ENCODE measurements at places on chromosomes 16 and 17.

- no peak for DNase-seq
These were observed 9.9 kb downstream of the ANKRD40 start for GRCh38 chr17:50697663-50698272.

GRCh38 chr16:23320693-23321092, 18.6 kb downstream of the SCNN1B start:
- no peak for DNase-seq

GRCh38 chr17:63774141-63774968, at the start of gene DDX42:
Gene DDX42 (plus strand): TSS chr17:63774170. CDS start chr17:63787050, 12,880 bp downstream.
- peak; percentile 63 for DNase-seq

GRCh38 chr16:12265108-12265507, 288.6 kb downstream of the SNX29 start:
- DNase-seq = no peak

- peak; percentile 77 for DNase-seq
These were observed 15.7 kb downstream of the ADAM11 start for GRCh38 chr17:44774271-44775135.

DNA sequence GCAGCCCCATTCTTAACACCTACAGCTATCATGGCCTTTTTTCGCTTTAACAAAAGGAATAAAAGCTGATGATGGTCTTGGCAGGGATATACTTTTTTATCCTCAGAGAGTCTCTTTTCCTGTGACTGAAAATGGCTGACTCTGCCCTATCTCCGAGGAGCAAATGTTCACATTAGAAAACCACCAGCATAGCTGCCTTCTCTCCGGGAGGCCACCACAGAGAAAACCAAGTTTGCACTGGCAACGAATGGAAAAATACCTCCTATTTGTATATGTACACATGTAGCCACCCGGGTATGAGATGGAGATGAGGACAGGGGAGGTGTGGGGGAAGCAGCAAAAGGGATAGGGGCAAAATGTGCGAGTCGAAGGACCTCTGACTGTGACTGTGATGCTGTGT, 88.2 kb downstream of the STX8 start:
- DNase-seq = no peak

DNA sequence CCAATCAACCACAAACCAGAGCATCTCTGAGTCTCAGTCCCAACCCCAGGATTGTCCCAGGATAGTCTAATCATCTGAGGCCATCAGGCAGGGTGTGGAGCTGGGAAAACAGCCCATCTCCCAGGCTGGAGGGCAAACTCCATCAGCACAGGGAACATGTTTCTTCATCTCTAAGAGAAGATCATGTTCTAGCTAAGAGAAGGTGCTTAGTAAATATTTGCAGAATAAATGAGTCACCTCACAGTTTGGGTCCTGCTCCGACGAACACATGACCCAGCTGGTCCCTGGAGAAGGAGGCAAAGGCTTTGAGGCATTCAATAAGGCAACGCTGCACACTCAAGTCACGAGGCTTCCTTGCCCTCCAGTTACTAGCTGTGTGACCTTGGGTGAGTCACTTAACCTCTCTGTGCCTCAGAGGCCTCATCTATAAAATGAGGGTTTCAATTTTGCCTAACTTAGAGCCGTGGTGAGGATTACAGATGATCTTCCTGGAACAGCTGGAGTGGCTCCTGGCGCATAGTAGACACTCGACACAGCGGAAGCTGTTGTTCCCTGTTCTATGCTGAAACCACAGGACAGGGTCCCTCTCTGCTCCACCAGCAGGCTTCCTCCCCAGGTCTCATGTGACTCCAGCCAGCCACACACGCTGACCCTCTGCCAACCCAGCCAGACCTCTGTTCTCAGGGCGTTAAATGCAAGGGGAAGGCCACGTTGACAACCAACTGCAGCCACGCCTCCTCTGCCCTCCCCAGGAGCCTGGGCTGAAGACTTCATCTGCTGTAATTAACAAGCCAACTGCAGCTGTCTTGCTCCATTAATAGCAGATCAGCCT, 10.3 kb upstream of the RPL38 start:
- DNase-seq = peak; percentile 58

DNA sequence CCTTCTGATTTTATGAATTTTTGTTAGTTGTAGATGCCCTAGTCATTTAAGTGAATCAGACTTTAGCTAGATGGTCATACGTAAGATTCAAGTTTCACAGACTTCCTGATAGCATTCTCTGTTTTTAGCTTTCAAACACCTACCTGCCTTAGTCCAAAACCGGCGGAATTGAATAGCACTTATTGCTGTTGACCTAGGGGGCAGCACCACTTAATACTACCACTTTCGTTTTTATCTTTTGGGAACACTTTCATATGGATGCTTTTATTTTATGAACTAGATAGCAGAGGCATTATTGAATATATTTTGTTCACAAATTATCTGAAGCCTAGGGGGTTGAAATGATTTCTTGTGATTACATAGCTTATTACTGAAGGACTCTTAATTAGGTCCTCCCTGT, 31.5 kb downstream of the TADA2A start:
- DNase-seq = no peak

DNA sequence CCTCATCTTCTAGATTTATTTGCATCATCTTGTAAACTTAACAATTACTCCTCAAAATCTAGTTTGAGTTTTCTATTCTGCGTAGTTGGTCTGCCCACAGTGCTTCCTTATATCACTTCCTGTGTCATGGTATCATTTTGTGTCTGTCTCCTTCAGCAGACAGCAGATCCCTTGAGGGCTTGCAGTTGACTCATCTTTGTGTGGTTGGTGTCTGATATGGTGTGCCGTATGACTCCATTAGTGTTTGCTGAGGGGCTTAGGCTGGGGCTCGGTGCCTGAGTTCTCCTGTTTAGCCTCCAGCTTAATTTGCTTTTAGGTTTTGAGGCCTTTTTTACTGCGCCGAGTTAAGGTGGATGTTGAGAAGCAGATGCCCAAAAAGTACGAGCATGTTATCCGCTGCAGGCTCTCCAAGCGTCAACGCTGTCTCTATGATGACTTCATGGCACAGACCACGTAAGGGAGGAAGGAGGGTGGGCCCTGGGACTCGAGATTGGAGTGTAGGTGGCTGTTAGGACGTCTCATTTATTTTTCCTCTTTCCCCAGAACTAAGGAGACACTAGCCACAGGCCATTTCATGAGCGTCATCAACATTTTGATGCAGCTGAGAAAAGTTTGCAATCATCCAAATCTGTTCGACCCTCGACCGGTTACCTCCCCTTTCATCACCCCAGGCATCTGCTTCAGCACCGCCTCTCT, 16.9 kb downstream of the SRCAP start:
- no peak for DNase-seq

DNA sequence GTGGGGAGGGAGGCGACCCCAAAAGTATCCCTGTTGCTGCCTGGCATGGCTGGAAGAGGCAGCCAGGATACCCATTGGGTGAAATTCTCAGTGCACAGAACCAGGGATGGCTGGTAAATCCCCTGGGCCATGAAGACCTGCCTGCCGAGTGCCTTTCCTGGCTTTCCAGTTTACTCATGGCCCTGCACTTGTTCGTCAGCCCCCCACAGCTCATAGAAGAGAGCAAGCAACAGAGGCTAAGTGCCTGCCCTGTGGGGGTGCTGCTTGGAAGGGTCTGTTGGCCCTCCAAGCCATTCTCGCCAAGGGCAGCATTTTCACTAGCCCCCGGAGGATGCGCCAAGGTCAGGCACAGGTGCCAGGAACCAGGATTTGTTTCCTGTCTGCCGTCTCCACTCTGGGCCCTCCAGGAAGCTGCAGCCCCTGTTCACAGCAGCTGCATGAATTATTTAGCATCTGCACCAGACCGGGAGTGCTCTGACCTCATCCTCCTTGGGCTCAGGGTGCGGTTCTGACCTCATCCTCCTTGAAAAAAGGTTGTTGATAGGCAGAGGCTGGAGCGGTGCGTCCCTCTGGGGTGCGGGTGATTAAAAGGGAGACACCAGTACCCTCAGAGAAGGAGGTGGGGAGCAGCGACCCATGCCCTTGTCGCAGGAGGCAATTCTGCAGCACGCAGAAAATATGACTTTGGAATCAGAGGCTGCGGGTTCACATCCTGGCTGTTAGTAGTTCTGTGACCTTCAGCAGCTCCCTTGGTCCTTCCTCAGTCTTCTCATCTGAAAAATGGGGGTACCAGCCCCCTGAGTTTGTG, 14.2 kb upstream of the CD300A start:
- DNase-seq = peak; percentile 86

- no peak for DNase-seq
These were observed 1965.9 kb downstream of the TP53TG3F start for GRCh38 chr16:35425270-35425669.

DNA sequence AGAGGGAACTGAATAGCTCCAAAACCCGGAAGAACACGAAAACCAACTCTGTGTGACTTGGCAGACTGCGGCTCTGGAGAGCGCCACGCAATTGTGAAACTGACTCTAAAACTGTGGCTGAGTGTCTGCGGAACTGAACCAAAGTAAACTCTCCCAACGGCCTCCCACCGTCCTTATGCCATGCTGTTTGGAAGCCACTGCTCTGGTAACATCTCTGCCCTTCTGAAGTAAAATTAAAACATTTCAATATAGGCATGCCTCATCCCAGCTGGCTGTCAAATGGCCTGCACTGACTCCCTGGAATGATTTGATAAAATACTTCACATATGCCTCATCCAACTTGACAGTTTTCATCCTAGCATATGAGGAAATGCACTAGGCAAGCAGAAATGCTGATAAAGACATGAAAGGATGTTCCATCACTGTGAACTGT, 70.2 kb downstream of the PARN start:
- DNase-seq = peak; percentile 63

DNA sequence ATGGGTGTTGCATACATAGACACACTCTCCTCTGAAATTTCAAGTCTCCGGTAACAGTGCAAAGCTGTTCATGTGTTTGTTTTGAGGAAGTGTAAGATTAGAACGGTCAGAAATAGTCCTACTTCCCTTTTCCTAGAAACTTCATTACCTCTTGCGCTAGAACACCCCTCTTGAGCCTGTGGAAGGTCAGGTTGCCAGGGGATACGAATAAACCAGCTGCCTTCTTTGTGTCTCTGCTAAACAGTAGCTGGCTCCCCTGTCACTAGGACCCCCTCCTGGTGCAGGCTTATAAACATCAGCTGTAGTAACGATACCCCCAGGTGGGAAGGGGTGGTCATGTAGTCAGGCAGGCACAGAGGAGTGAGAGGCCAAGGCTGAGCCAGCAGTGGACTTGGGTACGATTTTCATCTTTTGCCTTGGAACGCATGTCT, 113.4 kb upstream of the RCVRN start:
- DNase-seq = no peak

GRCh38 chr17:30104575-30105339, 11.9 kb upstream of the NSRP1 start:
- DNase-seq = peak; percentile 91

- DNase-seq = no peak
These were observed 61.2 kb upstream of the RPH3AL start for GRCh38 chr17:413706-414380.

DNA sequence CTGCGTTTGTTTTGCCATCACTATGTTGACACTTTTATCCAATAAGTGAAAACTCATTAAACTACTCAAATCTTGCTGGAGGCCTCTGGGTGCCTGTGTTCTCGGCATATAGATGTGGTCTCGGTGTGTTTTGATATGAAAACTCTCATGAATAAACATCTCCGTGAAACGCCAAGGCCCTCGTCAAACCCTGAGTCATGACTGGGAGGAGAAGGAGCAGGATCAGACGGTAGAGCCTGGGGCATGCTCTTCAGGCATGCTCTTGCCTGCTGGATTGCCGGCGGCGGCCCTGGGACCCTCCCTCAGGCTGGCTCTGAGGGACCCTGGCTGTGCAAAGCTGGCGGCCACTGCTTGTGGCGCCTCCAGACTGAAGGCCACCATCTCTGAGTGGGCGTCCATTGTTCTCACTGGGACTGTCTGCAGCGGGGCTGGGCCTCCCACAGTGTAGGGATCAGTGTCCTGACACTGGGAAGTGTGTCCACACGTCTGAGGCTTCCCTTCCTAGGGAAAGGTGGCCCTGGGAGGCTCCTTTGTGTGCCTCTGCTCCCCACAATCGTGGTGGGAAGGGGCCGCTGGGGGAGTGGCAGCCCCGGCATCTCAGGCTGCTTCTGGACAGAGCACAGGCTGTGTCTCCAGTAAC, 1.7 kb upstream of the NPB start:
- no peak for DNase-seq

DNA sequence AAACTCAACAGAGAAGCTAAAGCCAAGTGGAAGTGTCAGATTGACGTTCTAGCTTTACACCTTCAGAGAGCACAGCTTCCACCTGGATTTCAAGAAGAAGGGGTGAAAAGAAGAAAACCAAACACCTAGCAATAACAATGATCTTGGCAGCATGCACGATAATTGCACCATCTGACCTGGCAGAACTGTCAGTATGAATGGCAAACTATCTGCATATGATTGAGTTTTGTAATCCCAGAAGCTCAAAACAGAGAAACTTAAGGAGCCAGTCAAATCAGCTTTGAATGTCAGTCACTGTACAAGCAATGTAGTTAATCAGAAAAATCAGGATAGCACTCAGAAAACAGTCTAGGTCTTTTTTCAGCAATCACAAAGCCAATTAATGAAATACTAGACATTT, 427.1 kb downstream of the ZFHX3 start:
- peak; percentile 62 for DNase-seq

GRCh38 chr16:66523861-66524354, 26.0 kb downstream of the TK2 start:
- no peak for DNase-seq

DNA sequence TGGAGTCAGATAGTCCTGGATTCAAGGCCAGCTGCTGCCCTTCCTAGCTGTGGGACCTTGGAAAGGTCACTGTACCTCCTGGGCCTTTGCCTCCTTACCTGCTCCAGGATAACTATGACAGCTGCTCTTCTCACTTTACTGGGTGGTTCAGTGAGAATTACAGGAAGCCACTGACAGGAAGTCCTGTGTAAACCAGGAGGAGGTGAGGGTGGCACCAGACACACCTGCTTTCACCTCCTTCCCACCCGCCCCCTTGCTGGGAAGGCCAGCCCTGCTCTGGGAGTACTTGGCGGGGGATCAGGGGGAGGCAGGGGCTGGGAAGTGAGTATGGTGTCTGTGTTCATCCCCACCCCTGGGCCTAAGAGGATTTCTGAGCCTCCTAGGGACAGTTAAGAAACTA, 42.6 kb downstream of the CPNE2 start:
- DNase-seq = no peak

- peak; percentile 66 for DNase-seq
These were observed 129.8 kb downstream of the NTN1 start for GRCh38 chr17:9151091-9151490.

DNA sequence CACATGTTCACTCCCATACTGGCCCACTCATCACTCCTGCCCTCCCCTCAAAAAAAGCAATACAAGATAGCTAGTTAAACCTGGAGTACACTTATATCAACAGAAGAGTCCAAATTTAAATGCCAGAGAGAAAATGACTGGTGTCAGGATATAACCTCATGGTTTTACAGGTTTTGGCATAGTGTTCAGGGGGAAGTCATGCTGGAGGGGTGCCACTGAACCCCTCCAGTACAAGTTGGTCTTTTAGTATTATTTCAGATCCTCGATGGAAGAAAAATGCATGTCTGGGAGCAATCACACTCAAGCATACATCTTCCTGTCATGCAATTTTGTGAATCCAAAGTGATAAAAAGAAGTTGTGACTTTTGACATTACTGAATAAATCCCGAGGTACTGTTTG, 10.5 kb downstream of the NACA2 start:
- no peak for DNase-seq

GRCh38 chr16:30660424-30661261, 2.4 kb downstream of the FBRS start:
- DNase-seq = no peak
